ENCODE measurements at places on chromosomes 16 and 17.

DNA sequence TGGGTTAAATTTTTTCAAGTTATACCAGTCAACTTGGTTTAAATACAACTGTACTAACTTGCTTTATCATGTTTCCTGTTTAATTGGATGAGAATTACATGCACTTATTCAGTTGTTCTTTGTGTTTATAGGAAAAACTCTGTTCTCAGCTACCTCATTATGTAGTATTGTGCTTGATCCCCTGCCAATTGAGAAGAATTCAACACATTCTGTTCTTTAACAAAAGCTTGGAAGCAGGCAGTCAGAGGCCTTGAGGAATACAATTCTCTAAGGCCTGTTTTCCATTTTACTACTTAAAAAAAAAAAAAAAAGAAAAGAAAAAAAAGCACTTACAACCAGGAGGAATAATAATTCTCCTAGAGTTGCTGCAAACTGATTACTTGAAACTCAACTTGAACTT lies 60.6 kb upstream of the CMIP start:
- DNase-seq: no peak

DNA sequence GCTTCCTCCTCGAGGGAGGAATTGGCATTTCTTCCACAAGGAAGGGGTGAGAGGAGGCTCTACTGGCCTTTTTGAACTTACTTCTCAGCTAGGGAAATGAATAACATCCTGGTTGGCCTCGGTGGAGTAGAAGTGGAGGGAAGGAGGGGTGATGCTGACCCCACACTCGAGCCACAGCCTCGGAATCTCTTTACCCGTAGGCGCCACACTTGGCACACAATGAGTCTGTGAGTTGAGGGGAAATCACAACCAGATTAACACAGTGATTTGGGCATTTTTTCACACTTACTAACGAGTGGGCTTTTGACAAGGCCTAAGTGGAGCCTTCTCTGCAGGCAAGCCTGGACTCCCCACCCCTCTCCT lies 47.3 kb upstream of the TBX2 start:
- no peak for DNase-seq

- DNase-seq: no peak
Measured at GRCh38 chr16:17083628-17084027, 387.1 kb downstream of the XYLT1 start.

DNA sequence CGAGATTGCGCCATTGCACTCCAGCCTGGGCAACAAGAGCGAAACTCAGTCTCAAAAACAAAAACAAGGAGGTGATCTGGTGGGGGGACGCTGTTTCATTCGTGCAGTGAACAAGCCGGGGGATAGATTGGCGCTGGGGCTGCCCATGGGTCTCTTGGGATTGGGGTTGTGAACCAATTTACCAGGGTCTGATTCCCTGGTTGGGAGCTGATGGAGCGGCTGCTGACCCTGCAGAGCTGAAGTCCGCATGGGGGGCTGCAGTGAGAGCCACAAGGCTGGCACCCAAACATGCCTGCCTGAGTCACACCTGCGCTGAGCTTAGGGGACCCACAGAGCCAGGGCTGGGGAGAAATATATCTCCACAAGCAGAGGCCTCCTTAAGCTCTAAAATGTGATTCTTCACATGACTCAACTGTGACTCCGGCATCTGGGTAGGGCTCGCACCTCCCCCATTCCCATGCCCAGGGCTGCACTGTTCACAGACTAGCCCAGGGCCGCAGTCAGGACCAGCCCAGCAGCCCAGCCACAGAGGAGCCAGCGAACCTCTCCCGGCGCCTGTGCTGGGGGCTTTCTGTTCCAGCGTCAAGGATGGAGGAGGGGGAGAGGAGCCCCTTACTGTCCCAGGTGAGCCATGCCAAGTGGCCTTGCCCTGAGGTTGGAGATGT lies 5.0 kb downstream of the TSPAN10 start:
- peak; percentile 52 for DNase-seq

GRCh38 chr16:28301620-28302019 lies 9.3 kb downstream of the SBK1 start:
- DNase-seq: no peak

GRCh38 chr16:85490407-85491057 lies 122.6 kb upstream of the GSE1 start:
- no peak for DNase-seq

DNA sequence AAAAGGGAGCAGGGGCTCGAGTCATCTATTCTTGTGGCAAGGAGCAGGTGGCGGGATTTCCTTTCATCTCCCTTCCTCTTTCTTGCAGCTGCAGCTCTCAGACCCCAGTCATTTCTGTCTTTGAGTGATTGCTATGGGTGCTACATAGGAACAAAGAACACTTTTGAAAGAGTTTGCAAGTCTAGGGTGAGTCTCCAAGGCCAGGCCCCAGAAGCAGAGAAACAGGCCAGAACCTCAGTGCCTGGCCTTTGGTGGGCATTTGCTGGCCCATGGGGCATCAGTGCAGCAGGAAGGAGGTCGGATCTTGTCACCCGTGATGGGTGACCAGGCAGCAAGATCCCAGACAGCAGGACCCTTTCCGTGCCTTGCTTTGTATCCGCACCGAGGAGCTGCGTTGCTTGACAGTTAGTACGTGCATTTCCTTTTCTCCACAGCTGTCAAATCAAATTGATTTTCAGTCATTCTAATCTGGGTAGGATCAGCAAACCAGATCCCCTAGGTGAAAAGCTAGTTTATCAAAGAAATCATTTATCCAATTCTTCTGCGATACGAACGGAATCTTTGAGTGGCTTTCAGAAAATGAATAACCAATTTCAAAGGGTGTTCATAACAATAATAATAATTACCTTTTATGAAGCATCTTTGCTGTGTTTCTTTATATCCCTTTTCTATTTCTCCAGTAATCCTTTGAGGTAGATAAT lies 244.6 kb upstream of the MAF start:
- peak; percentile 10 for DNase-seq

DNA sequence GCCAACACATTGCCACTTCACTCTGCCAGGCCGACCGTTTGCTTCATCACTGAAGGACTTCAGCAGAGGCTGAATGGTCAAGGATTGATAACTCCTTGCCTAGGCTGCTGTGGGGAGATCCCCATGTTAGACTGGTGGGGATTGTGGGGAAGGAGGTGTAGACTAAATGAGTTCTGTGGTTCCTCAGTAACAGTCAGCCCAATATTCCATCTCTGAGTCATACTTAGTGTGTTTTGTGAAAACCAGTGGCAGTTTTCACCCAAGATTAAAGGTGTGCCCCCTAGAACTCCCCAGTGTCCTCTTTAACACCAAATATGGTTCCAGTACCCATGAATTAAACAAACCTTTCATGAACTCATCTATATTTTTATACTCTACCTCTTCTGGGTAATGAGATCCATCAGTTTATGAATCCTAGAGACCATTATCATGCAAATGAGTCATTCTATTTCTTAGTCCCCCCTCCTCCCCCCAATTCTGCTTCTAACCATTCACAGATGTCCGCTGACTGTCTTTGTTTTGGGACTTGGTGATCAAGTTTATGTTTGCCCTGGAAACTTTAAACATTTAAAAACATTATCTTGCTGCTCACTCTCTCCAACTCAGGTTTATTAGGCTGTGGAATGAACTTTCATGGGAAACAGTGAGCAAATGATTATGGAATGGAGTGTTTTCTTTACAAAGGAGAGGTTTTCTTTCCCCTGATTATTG lies 66.8 kb upstream of the GAS7 start:
- DNase-seq: no peak

- no peak for DNase-seq
Measured at GRCh38 chr17:17147821-17148220, 58.3 kb downstream of the PLD6 start.

DNA sequence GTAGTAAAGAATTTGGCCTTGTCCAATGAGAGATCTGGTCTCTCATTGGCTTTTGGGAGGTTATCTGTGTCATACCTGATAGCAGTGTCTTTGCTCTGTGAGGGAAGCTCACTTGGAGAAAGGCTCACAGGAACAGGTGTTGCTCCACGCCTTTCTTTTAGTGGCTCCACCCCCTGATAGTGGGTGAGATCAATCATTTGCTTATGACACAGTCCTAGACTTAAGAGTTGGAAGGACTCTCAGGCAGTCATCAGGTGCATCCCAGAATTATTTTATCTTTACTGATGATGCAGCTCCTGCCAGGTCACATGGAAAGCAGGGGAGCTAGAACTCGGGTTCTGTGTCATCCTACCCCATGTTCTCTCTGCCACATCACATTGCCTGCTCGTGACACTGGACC lies 59.3 kb downstream of the CENPV start:
- no peak for DNase-seq

DNA sequence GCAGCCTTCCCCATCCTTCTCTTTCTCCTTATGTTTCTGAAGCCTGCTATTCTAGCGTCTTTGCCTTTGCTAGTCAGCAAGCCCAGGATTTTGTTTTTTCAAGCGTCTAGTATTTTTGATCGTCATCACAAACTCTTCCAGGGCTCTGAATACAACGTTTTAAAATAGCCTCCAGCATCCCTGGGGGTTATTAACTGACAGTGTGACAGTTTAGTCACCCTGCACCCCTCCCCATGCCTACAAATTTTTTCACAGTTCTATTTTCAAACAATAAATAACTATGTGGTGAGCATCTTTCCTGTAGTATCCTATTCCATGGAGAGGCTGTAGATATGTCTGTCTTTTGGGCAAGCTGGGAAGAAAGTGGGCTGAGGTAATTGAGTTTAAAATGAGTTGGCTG lies 280.9 kb downstream of the MAP2K4 start:
- no peak for DNase-seq

- DNase-seq: no peak
Measured at GRCh38 chr17:74186498-74186897, 17.0 kb upstream of the RPL38 start.

GRCh38 chr17:61380217-61380835 lies 19.3 kb upstream of the TBX2 start:
- no peak for DNase-seq

GRCh38 chr16:31451681-31452351 lies 7.5 kb upstream of the ARMC5 start:
- peak; percentile 77 for DNase-seq

DNA sequence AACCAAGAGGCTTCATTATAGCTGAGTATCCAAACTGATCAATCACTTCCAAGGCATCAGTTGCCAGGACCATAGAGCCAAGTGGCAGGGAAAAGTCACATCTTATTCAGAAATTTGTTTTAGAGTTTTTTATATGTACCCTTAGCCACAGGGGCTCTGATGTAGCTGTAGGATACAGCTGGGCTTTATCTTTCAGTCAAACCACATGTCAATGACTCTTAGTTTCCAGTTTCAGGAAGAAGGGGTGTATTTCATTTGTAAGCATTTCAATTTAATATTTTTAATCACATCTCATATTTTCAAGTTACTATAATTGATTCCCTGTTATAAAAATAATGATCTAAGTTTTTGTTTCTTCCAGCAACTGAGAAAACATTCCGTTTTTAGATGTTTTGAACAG lies 2.9 kb upstream of the FLCN start:
- DNase-seq: peak; percentile 79

GRCh38 chr16:5791011-5791657 lies 693.5 kb upstream of the EEF2KMT start:
- no peak for DNase-seq

GRCh38 chr16:15834502-15834901 lies 22.3 kb downstream of the MYH11 start:
- peak; percentile 21 for DNase-seq

- peak; percentile 80 for DNase-seq
Measured at GRCh38 chr17:72592242-72592966, 471.6 kb downstream of the SOX9 start.

DNA sequence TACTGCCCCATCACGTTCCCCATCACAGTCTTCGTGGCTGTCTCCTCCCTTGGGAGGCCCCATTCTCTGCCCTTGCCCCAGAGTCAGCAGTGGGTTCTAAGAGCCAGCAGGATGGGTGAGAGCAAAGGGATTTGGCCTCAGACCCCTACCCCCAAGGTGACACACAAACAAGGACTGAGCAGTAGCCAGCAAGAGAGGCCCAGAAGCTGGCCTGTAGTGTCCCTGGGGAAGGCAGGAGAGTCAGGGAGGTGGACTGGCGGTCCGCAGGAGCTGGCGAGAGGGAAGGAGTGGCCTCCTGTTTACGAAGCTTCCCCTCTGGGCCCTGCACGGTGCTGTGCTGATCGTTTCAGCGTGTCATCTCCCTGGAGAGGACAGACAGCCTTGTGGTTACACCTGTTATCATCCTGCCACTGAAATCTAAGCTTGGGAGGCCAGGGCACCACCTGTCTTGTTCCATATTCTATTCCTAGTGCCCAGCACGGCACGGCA lies 8.4 kb downstream of the WDR81 start:
- DNase-seq: no peak

DNA sequence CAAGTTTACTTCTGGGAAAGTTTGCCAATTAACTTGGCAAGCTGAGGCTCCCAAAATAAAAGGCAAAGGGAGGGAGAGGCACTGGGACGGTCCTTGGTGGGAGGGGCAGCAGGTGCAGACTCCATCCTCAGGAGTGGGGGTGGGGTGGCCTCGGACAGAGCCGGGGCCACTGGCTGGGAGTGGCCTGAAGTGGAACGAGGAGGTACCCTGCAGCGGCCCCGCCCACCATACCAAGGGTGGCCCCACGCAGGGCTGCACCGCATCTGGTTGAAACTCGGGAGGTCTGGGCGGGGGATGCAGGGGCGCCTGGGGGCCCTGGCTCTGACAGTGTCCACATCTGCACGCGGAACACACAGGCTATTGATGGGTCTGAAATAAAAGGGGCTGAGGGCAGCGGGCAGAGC lies 42.4 kb upstream of the SLC38A10 start:
- no peak for DNase-seq

- no peak for DNase-seq
Measured at GRCh38 chr17:69043098-69043734, 17.5 kb downstream of the ABCA9 start.

DNA sequence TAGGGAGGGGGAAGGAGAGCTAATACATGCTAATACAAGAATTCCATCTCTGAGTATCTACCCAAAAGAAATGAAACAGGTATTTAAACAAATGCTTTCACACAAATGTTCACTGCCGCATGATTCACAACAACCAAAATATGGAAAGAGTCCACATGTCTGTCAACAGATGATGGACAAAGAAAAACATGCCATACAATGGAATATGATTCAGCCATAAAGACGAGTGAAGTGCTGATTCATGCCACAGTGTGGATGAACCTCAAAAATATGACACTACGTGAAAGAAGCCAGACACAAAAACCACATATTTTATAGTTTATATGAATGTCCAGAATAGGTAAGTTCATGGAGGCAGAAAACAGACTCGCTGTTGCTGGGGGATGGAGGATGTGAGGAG lies 321.4 kb downstream of the FOXL1 start:
- no peak for DNase-seq

DNA sequence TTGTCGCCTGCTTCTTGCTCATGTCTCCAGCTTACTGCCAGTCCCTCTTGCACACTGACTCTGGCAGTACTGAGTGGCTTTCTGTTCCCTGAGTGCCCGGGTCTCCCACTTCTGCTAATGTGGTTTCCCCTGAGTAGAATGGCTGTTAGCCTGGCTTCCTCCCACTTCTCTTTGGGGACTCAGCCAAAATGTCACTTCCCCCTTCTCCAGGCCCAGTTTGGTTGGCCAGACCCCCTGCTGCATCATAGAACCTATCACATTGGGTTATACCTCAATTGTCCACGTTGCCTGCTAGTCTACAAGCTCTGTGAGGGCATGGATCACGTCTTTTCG lies 304.4 kb downstream of the HS3ST3B1 start:
- DNase-seq: peak; percentile 58

- DNase-seq: peak; percentile 24
Measured at GRCh38 chr16:84514874-84515835, 10.7 kb upstream of the MEAK7 start.

Measured in hematopoietic multipotent progenitor cell treated with erythropoietin and hydrocortisone succinate and interleukin-3 and kit ligand, for 6 days (in vitro differentiated cells).